RWPE1 (cell line): ENCODE measurements at places on chromosomes 13 and 19.
A peak's percentile ranks its signal among the peaks of the same experiment; 100 is the strongest.

- no peak for DNase-seq
Measured at GRCh38 chr13:53141336-53141735, 112.7 kb downstream of the OLFM4 start.

GRCh38 chr19:57813919-57814504, 701 bp downstream of the ZNF552 start:
- DNase-seq: peak; percentile 18

DNA sequence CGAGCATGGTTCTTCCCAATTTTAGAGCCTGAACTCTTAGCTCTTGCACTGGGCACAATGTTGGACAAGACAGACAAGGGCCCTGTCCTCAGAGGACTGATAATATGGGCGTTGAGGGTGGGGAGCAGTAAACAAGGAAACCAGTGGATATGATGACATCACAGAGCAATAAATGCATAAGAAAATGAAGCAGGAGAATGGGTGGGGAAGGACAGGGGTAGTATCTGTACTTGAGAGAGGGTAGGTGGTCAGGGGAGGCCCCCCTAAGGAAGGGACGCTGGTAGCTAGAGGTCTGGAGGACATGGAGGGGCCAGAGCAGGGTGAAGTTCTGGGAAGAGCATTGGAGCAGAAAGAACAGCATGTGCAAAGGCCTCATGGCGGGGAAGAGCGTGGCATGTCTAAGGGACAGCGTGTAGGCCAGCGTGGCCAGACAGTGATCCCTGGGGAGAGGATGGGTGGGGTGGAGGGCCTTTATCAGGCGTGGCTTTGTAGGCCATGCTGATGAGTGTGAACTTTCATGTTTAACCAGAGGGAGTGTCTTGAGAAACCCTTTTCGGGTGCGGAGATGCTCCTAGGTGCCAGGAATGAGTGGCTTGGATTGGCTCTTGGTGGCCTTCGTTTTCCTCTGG, 15.1 kb upstream of the ZNF536 start:
- DNase-seq: no peak

DNA sequence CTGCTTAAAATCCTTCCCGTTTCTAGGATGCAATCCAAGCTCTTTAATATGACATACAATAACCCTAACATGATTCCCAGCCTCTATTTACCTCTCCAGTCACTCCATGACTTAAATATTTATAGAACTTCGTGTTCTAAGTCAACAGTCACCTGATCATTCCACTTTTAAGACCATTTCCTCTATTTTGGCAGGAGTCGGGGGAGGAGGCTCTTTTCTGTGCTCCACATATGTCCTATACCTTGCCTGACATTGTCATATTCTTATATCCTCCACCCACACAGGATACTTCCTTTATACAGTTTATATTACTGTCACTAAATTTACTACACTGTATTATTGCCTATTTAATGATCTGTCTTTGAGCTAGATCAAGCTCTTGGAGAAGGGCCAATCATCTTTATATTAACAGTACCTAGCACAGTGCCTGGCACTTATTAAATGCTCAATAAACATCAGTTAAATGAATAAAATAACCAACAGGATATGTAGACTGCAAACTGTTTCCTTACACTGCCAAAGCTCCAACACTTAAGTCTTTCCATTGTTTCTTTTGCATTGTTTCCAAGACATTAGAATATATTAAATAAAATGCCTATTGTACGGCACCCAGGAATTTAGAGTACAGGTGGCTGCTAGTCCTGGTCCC, 2.7 kb downstream of the ARGLU1 start:
- no peak for DNase-seq

DNA sequence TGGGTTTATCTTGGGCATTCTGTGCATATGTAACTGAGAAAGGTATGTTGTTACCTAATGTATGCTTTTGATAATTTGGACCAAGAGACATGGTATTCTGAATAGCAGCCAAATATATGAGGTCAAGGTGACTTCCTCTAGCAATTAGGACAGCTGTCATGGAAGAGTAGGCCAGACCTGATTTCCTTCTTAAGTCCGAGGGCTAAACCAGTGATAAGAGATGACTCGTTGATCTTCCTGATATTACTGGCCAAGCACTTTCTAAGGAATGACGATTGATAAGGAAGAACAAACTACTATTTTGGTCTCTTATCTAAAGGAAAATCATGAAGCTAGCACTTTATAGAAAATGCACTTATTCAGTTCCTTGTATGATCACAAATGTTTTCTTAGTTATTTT, 42.7 kb downstream of the ARHGAP35 start:
- no peak for DNase-seq

GRCh38 chr13:23629566-23630272, 59.5 kb downstream of the TNFRSF19 start:
- DNase-seq: no peak

DNA sequence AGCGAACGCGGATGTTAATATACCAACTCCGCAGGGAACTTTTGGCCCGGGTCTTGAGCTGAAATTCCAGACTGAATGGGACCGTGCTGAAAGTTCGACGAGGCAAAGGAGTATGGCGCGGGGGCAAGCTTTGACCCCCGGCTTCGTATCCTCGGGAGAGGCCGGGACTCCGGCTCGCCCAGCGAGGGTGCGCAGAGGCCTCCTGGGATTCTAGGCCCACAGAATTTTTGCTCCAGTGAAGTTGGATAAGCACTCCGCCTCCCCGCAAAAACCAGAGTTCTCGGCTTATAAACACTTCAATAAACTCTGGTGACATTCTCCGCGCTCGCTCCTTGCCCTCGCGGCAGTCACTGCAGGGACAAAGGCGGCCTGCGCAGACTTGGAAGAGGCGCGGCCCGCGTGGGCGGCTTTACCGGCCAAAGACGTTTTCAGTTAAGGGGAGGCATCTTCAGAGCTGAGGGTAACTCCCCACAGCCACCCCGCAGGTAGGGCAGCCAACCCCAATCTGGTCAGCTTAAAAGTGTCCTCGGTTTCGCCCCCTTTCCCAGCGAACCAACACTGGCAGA, 112.6 kb downstream of the KCNRG start:
- DNase-seq: no peak

- DNase-seq: no peak
Measured at GRCh38 chr19:7931221-7932061, 5.5 kb upstream of the CTXN1 start.

- no peak for DNase-seq
Measured at GRCh38 chr19:38917516-38917915, 5.5 kb upstream of the CCER2 start.

- no peak for DNase-seq
Measured at GRCh38 chr13:77836423-77836822, 82.2 kb downstream of the EDNRB start.

DNA sequence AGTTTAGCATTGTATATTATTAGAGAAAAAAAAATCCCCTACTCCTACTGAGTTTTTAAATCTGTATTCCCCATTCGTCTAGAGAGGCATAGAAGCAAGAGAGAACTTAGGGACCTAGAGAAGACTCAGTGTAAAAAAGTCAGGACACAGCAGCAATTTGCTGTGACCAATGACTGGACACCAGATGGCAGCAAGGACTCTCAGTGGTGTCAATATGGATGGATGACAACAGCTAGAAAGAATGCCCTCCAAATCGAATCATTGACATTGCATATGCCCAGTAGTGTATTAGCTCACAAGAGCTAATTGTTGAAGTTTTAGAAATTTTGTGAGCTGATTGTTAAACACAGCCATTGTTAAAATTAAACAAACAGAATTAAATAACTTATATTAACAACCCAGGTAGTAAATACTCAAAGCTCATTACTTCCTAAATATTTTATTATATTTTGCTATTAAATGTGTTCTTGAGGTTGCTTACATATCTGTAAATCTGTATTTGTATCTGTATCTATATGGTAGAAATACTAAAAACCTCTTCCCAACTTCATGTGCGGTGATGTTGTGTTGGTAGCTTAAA, 43.9 kb downstream of the SIAH3 start:
- peak; percentile 73 for DNase-seq

GRCh38 chr13:76223999-76224398, 587.9 kb downstream of the LMO7 start:
- DNase-seq: no peak

DNA sequence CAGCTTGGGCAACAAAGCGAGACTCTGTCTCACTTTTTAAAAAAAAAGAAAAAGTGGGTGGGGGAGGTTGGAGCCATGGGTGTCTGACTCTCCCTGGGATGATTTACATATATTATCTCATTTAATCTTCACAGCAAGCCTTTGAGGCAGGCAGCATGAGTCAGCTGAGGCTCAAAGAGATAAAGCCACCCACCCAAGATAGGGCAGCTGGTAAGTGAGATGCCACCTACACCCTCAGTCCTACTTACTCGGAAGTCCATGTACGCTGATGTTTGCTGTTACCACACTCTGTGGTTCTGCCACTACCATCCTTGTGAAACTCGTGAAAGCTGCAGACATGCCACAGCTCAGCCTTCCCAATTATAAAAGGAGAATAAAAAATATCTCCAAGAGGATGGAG, 142.0 kb upstream of the TSHZ3 start:
- no peak for DNase-seq
